Liver (tissue), 10 donors: ENCODE measurements at places on chromosomes 11 and 22. TPM values are rescaled to one million over a fixed set of nuclear protein-coding genes. Genes with fewer than 3 reads are reported as not detected.

- H3K4me3 ChIP-seq = peak overlapping the region; percentile 52
- no peaks in the 10 kb centered on the region for H3K27me3 ChIP-seq
Observed at GRCh38 chr22:29580200-29580810, 608 bp downstream of the NIPSNAP1 start.

GRCh38 chr11:40027720-40028119, 1431.7 kb downstream of the LRRC4C start:
- H3K4me3 ChIP-seq = no peak overlapping the region
- H3K27me3 ChIP-seq = no peaks in the 10 kb centered on the region
- H3K4me1 ChIP-seq = no peaks in the 10 kb centered on the region
- H3K36me3 ChIP-seq = no peaks in the 10 kb centered on the region

GRCh38 chr11:8823174-8823742, 87.7 kb upstream of the AKIP1 start:
- no peaks in the 10 kb centered on the region for H3K27me3 ChIP-seq
- DNase-seq = no peak
- no peak overlapping the region for H3K27ac ChIP-seq
- H3K4me1 ChIP-seq = no peaks in the 10 kb centered on the region

Gene LZTR1
- 15.3 TPM for polyA plus RNA-seq

DNA sequence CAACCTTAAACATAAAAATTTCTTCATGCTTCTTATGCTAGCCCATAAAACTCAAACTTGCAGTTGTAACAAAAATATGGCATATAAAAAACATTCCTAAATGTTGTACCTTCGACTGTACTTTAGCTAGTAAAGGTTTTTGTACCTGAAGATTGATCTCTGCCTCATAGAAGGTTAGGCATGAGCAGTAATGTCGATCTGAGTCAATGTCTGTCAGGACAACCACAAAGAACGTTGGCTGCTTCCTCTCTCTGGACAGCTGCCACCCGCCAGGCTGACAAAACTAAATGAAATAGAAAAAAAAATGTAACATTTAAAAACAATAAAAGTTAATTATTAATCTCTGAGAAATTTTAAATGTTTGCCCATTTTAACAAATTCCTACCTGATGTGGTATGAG, 251.3 kb downstream of the SBF2 start:
- H3K27ac ChIP-seq = no peak overlapping the region
- no peaks in the 10 kb centered on the region for H3K27me3 ChIP-seq
- no peaks in the 10 kb centered on the region for H3K36me3 ChIP-seq
- peaks cover 12% of the 10 kb centered on the region for H3K4me1 ChIP-seq

Gene ANKK1
- polyA plus RNA-seq = 0.01 TPM

DNA sequence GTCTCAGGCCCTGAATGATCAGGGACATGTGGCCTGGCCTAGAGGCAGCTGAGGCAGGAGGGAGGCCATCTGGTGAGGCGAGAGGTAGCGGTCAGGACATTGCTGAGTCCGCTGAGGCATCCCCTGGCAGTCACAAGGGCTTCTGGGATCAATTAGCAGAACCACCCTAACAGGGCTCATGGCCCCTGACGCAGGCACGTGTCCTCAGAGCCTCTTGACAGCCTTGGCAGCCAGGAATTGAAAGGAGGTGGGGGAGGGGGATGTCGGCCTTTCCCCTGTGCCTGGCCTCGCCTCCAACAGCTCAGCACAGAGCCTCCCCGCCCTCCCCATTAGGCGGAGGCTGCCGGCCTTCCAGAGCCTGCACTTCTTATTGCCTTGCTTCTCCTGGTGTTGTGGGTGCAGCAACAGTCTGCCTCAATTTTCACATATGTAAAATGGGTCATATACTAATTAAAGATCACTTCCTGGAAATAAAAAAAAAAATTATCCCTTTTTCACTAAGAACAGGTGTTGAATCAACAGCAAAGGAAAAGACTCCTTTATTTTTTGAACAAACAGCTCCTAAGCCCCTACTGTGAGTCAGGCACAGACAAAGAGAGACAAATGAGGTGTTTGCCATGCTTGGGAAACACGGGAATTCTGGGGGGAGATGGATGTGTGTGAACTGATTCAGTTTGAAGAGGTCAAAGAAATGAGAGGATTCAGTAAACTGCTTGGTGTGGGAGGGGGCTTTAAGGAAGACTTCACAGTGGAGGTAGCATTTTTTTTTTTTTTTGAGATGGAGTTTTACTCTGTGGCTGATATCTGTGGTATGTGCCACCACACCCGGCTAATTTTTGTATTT, 55.3 kb downstream of the NFAM1 start:
- H3K4me3 ChIP-seq = no peak overlapping the region
- DNase-seq = no peak
- peak overlapping the region; percentile 12 for H3K27ac ChIP-seq
- no peaks in the 10 kb centered on the region for H3K36me3 ChIP-seq
- H3K4me1 ChIP-seq = no peaks in the 10 kb centered on the region

Gene DNAJB7
- 0.15 TPM for polyA plus RNA-seq

DNA sequence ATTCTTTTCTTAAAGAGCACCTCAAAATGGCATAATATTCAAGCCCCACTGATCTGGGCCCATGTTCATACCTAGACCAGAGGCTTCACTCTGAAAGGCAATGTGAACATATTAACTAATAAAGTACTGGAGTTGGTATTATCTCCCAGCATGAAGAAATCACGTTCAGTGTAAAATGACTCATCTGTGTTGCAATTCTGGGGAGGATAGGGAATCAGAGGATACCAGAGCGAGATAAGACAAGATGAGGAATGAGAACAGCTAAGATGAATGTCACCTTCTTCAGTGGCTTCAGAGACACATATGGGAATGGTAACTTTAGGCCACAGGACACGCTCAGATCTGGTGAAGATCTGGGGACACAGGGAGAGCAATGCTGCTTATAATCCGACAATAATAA, 121.1 kb downstream of the NTM start:
- H3K4me3 ChIP-seq = no peak overlapping the region
- no peaks in the 10 kb centered on the region for H3K36me3 ChIP-seq
- no peaks in the 10 kb centered on the region for H3K27me3 ChIP-seq
- no peaks in the 10 kb centered on the region for H3K4me1 ChIP-seq
- no peak overlapping the region for H3K27ac ChIP-seq

DNA sequence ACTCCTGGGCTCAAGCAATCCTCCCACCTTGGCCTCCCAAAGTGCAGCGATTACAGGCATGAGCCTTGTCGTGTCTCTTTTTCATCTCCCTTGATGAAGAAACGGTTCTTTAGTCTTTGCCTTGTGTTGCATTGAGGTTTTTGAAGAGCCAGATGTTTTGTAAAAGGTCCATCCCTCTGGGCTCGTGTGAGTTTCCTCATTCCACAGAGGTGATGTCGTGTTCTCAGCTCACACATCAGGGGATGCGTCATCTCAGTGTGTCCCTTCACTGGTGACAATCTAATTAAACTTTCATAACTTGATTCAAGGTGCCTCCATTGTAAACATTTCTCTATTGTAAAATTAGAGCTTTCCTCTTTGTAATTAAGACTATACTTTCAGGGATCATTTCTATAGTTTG, 29.7 kb upstream of the TEF start:
- peaks cover 50% of the 10 kb centered on the region for H3K36me3 ChIP-seq
- no peak overlapping the region for H3K27ac ChIP-seq
- H3K4me3 ChIP-seq = no peak overlapping the region
- H3K4me1 ChIP-seq = peaks cover 37% of the 10 kb centered on the region

GRCh38 chr11:65002706-65003105, 5.9 kb upstream of the BATF2 start:
- H3K27me3 ChIP-seq = no peaks in the 10 kb centered on the region
- no peak overlapping the region for H3K4me3 ChIP-seq
- no peak for DNase-seq
- H3K27ac ChIP-seq = no peak overlapping the region

- peaks cover 4% of the 10 kb centered on the region for H3K4me1 ChIP-seq
- no peaks in the 10 kb centered on the region for H3K27me3 ChIP-seq
- no peak for DNase-seq
- no peak overlapping the region for H3K27ac ChIP-seq
Observed at GRCh38 chr11:120811731-120812130, 212.2 kb upstream of the TBCEL start.

GRCh38 chr11:73193251-73194033, 24.6 kb upstream of the P2RY2 start:
- no peaks in the 10 kb centered on the region for H3K27me3 ChIP-seq
- H3K4me3 ChIP-seq = no peak overlapping the region
- no peaks in the 10 kb centered on the region for H3K4me1 ChIP-seq
- no peaks in the 10 kb centered on the region for H3K36me3 ChIP-seq

GRCh38 chr11:93028960-93029522, 59.6 kb downstream of the MTNR1B start:
- H3K27me3 ChIP-seq = no peaks in the 10 kb centered on the region
- H3K4me1 ChIP-seq = peaks cover 42% of the 10 kb centered on the region
- no peak for DNase-seq
- H3K4me3 ChIP-seq = no peak overlapping the region
